ENCODE measurements at places on chromosomes 11 and 22.

DNA sequence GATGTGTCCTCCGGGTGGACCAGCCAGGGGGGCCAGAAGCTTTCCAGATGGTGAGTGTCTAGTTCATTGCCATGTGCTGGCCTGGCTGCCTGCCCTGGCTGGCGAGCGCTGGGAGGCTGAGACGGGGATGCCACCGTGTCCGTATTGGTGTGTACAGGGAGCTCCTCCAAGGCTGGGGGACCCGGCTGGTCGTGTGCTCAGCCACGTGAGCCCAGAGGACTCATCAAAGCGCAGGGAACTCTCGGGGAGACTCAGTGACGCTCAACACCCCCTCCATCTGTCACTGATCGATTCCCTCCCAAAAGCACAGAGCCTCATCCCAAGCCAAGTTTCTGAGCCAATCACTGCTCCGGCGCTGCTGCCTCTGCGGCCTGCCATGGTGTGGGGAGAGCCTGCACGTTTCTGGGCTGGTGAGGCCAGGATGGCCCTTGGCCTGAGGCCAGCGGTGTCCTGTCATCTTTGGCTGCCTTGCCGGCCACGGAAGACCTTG is 423.7 kb downstream of the SHANK2 start:
- DNase-seq = no peak

DNA sequence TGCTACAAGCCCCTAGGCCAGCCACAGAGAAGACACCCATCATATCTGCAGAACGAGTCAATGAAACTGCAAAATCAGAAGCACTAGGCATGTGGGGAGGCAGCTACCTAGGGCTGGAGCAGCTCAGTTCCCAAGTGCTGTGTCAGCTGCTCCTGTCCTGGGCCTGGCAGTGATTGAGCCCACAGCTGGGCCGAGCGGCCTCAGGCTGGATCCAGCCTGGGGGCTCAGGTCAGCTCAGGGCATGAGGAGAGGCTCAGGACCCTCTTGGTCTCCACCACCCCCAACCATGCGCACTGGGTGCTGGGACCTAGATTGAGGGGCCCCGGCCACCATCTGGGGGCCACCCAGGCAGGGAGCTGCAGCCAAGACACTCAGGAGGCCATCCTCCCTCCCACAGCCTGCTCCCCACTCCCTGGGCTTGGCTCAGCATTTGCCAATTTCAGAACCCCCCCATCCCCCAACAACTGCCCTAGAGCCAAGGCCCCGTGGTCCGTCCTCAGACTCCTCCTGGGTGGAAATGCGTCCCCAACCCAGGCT is 2.4 kb upstream of the TNNT3 start:
- DNase-seq = no peak

- DNase-seq = no peak
Measured at GRCh38 chr11:119902656-119903231, 173.7 kb upstream of the NECTIN1 start.

DNA sequence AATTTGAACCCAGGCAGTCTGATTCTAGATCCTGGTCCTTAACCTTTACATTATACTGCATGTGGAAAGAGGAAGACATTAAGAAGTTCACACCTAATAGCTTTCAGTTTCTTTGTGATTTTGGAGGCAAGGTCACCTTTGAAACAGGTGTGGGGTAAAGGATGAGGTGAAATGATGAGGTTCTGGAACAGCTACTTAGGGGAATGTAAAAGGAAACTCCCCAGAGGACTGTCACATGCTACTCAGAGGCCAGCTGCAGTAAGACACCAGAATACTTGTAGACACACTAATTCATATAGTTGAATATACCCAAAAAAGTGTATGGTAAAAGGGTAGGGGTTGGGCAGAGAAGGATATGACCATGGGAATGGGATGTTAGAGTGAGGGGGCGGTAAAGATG is 5.4 kb downstream of the APIP start:
- DNase-seq = no peak

DNA sequence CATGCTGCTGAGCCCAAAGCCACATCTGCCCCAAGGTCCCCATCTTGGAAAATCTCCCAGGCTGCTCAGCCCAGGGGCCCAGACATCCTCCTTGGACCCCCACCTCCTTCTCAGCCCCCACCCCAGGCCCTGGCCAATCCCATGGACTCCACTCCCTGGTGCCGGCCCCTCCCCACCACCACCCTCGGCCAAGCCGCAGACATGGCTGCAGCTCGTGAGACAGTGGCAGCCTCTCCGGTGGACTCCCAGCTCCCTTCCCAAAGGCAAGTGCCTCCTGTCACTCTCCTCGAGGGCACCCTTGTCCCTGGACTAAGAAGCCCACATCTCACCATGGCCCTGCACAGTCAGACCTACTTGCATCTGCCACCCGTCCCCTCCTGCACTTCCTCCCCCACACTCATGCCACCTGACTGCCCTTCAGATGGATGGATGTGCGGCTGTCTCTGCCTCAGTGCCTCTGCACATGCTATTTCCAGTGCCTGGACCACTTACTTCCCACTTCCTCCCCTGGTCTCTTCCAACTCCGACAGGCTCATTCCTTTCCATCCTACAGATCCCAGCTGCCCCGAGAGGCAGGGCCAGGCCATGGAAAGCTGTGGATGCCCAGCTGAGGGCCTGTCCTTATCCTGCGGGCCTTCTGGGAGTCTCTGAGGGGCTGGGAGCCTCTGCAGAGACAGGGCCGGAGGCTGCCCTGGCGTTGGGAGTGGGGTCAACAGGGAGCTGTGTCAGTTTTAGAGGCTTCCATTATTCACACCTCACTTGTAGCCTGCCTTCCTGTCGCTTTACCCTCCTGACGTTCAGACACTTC is 25.5 kb upstream of the RFPL3 start:
- DNase-seq = no peak

- DNase-seq = no peak
Measured at GRCh38 chr11:128412847-128413791, 174.2 kb downstream of the ETS1 start.

GRCh38 chr11:66337103-66337899 is 1.1 kb upstream of the RIN1 start:
- DNase-seq = no peak

DNA sequence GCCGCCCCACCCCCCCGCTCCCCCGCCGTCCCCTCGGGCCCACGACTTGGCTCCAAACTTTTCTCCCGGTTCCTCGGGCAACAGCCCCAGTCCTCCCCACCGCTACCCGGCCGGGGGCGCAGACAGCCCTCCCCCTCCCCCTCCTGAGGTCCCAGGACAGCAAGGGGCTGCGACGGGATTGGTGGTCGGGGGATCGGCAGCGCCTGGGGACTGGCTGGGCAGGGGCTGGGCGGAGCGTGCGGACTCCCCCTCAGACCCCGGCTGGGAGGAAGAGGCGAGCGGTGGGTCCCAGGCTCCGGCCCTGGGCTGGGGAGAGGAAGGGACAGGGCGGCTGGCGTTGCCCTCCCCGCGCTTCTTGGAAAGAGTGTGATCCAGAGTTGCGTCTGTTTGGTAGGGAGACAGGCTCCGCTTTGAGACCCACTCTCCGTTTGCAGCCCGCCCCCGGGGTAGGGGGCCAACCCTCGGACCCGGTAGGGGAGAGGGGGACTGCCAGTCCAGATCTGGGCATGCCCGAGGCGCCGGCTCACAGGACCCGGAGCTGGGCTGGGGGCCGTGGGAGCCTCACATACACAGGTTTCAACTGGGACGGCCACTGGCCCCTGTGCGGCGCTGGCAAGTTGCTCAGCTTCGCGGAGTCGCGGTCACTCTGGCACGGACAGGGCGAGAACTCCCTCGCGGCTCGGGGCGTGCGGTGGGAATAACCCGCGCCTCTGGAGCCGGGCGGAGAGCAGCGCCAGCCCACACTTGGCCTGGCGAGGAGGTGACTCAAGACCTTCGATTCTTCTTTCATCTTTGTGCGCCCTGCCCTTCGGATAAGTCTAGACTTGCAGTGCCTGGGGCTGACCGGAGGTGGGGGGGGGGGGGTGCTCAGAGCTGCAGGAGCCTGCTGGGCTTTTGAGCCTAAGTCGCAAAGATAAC is 999 bp downstream of the TSKU start:
- DNase-seq = peak; percentile 25

DNA sequence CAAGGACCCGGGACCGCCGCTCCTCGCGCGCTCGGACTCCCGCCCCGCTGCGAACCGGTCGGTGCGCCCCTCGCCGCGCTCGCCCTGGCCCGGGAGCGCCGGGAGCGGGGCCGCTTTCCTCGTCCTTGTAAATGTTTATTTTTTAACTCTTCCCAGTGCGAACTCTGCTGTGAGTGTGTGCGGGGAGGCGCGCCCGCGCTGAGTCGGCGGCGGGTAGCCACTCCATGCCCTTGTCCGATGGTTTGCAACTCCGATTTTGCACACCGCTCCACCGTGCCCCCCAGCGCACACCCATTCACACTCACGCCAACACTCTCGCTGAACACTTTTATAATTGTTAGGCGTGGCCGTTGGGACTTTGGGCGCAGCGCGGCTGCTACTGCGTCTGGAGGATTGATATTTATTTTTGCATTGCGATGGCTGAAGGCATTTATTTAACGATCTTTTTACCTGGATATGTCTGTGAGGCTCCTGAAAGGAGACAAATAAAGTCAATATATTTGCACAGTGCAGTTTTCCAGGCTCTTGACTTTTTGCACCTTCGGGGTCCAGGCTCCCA is 1.0 kb downstream of the C11orf96 start:
- no peak for DNase-seq

GRCh38 chr11:92475819-92476218 is 251.2 kb downstream of the FAT3 start:
- DNase-seq = no peak

- DNase-seq = no peak
Measured at GRCh38 chr11:83035070-83035854, 36.4 kb downstream of the RAB30 start.

- peak; percentile 31 for DNase-seq
Measured at GRCh38 chr11:19673924-19674729, 38.5 kb upstream of the NAV2 start.

DNA sequence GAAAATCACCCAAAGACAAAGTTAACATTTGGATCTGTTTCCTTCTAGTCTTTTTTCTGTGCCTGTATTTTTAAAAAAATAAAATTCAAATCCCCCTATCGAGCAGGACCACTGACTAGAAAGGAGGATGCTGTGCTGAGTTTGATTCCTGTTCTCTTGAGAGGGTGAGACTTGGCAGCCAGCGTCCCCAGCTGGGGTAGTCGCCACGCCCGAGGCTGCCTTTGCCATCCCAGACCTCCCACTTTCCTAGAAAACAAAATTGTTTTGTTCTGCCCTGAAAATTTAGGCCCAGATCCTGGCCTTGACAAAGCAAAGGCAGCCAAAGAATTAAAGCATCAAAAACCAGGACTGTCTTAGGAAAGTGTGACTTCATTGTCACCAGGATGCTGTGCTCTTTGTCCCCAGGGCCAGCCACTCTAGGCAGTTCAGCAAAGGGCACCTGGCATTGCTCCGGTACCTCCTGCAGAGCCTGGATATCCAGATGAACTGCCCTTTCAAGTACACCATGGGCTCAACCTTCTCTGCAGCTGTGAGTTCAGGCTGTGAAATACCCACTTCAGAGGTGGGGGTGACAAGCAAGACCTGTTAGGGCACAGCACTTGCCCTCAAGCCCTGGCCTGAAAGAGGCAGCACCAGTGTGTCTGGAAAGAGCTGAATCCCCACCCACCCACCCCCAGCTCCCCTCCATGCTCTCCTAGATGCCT is 44.6 kb downstream of the KCNQ1OT1 start:
- no peak for DNase-seq

GRCh38 chr11:114040706-114041211 is 18.8 kb upstream of the ZBTB16 start:
- no peak for DNase-seq

DNA sequence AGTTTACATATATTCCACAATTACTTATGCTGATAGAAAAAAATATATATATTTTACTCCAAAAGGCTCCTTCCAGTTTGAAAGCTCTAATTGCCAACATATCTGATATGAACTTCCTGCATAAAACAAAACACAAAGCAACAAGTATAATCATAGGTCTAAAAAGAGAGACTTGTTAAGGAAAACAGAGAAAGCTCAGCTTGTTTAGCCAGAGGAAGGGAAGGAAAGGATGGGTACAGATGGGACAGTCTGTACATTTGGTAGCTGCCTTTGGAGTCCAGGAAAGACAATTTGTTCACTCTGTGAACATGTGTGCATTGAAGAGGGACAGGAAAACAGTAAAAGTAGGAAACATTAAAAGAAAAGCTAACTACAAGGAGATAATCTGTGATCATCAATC is 45.7 kb upstream of the AKIP1 start:
- DNase-seq = no peak

DNA sequence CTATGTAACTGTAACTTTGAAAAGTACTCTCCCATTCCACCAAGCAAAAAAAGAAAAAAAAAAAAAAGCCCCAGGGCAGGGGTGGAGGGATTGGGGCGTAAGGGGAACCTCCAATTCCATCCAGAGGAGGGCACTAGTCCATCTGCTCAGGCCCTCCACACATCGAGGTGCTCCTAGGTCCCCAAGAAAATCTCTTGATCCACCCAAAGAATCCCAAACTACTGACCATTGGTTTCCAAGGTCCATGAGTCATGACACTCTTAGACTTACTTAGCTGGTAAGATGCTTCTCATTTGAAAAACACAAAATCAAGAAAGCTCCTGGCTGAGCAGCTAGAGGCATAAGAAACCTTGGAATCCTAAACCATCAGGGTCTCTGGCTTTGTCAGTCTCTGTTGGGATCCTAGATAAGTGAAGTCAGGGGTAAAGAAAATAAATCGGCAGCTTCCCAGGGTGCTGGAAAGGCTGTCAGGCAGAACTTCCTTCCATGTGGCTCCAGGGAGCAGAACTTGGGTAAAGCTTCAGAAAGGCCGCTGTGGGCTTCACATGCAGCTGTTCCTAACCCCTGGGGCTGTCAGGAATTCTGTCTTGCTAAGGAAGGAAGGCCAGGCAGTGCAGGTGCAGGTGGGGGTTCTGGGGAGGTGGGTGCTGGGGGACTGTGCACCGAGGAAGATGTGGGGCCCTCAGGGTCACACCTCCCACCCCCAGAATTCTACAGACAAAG is 49.4 kb upstream of the ADA2 start:
- no peak for DNase-seq

- DNase-seq = no peak
Measured at GRCh38 chr11:122682464-122682863, 26.9 kb downstream of the UBASH3B start.

DNA sequence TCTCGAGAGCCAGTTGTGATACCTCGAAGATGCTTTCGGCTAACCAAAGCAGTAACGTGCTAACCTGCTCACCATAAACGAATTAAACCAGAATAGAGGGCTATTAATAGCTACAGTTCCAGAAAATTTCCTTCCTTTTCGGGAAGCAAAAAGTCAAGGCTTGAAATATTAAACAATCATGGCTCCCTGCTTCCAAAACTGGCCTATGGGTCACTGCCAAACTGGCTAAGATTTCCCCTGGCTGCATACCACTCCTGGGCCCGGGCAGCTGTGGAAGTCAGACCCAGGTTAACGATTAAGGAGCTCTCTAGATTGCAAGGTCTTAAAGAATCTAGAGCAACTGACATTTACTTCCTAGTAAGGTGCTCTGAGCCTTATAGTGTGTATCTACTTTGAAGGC is 1.7 kb downstream of the AMOTL1 start:
- DNase-seq = no peak

DNA sequence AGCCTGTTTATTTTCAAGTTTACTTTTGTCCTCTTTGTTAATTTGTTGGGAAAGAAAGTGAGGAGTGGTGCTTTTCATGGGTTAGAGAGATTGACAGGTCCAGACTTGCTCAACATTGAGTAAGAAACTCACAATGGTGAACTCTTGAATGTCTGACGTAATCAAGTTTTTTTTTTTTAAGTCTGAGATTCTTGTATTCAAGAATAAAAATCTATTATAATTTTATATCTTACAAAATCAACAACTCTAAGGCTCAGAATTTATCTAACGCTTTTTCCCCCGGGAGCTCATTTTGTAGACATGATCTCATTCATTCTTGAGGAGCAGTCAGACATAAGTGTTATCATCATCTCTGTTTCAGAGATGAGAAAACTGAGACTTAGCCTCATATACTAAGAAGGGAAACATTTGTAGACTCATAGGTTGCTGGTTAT is 39.1 kb upstream of the SPTBN2 start:
- DNase-seq = no peak

- DNase-seq = no peak
Measured at GRCh38 chr11:104692751-104693150, 205.5 kb downstream of the CASP12 start.
